CD4-positive, alpha-beta T cell (primary cell): ENCODE measurements at places on chromosomes 2 and 18.

GRCh38 chr2:207357216-207357615, 172.5 kb upstream of the CREB1 start:
- no peak for DNase-seq

DNA sequence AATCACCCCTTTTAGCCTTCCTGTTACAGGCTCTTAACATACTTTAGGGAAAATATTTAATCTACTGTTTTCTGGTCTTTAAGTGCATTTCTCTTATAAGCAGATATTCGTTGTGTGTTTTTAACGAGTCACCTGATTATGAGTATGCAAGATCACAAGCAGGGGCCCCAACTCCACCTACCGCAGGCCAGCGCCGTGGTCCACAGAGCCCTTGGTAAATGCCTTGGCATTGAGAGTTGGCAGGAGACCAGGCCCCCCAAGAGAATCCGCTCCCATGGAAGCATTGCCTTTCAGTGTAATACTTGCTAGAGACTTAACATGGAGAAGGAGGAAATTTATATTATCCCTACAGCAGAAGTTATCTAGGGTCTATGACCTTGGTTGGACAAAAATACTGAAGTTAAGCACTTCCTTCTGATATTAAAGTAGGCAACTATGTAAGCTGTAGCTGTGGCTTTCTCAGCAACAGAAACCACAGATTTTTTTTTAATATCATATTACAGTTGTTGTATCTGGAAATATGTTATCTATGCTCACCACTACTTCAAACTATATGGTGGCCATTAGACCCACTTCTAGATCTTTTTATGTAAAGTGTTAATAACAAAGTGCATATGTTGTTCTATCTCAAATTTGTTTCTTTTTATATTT, 241.8 kb upstream of the MGAT5 start:
- no peak for DNase-seq

DNA sequence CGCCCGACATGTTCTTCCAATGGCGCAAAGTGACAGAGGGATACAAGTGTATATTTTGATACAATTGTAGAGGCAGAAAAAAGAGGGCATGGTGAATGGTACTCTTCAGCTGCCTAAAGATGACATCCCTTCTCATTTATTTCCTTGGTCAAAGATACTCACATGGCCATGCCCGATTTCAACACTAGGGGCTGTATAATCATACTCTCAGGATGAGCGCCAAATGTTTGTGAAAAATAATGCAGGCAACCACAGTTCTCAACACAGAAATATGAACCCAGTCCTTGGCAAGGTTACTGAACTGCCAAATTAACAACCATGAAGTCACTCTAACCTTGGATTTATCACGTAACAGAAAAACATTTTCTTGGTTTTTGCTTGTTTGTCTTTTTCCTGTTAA, 204.4 kb downstream of the CCDC102B start:
- no peak for DNase-seq

GRCh38 chr2:178484245-178485041, 4.2 kb downstream of the PLEKHA3 start:
- DNase-seq: no peak

DNA sequence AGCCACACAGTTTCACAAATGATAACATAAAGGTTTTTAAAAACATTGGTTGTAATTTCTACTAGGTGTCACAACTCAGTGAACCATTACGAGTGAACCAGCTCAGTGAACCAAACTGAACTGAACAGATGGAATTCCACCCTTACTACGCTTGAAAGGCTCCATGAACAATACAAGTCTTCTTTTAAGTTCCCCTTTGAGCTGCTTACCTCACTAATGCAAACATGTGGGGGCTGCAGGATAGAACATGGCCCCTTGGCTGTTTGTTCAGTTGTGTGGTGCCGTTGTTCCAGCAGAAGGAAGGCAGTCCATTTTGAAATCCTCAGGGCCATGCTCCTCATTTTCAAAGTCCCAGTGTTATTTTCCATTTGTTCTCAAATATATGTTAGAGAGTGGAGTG, 30.7 kb upstream of the KLHL14 start:
- DNase-seq: no peak

DNA sequence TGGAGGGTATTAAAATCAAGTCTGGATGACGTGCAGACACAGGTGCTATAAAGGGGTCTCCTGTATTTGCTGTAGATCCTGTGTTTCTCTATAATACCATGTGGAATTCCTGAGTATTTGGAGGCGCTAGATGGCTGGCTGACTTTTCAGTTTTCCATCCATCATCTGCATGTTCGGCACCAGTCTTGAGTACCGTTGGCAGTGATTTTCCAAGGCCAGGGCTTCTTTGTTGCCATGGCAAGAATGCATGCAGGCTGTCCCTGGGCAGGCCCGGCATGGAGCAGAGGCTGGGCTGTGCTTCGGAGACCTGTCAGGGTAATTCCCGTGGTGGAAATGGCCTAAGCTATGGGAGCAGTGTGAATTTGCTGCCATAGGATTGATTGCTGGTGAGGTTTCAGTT, 405.9 kb upstream of the HS6ST1 start:
- no peak for DNase-seq

DNA sequence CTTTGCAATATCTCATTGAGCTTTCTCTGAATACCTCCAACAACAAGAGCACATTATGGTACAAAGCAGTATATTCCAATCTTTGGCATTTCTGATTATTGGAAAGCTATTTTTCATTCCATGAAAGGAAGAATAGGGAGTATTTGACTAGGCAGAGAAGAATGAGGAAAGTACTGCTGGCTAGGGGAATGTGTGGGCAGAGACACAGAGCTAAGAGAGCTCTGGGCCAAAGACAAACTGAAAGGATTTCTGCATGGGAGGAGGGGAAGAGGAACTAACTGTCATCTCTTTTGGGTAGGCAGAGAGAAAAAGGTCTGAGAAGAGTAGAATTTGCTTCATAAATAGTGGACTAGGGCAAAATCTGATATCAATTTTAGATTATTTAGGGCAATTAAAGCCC, 150.8 kb downstream of the CCDC85A start:
- no peak for DNase-seq

DNA sequence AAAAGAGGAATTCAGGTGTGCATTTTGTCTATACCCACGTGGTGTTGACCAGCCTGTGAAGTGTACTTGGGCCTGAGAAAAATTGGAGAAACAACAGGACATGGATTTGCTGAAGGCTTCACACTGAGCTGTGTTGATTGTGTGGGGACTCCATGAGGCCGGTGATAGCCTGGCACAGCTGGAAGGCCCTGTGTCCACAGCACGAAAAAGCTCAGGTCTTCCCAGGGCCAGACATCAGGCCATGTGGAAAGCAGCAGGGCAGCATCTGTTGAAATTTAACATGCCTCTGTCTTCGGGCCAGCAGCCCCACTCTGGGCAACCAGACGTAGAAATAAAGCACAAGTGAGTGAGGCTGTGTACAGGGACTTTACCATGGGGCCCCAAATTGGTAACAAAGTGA, 84.1 kb downstream of the HS6ST1 start:
- DNase-seq: no peak

- no peak for DNase-seq
These were observed 152.9 kb upstream of the NCKAP5 start for GRCh38 chr2:133721118-133721517.

- DNase-seq: no peak
These were observed 337.3 kb downstream of the OSR1 start for GRCh38 chr2:19021100-19021476.

DNA sequence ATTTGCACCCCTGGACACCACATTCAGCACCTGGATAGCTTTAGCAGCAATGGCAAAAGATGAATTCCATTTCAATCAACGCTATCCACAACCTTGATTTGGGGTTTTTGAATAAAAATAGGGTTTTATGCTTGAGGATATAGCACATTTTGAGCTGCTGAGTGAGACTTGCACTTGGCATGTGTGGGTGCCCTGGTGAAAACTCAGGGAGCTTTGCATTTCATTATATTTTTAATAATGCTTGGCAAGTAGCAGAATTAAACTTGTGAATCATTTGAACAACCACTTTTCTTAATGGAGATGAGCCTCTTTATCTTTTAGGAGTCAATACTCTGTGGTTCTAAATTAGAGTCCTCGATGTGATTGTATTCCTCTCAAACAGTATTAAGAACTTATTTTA, 252.4 kb downstream of the PLCL1 start:
- DNase-seq: no peak

GRCh38 chr2:170336408-170336807, 158.5 kb downstream of the MYO3B start:
- no peak for DNase-seq

DNA sequence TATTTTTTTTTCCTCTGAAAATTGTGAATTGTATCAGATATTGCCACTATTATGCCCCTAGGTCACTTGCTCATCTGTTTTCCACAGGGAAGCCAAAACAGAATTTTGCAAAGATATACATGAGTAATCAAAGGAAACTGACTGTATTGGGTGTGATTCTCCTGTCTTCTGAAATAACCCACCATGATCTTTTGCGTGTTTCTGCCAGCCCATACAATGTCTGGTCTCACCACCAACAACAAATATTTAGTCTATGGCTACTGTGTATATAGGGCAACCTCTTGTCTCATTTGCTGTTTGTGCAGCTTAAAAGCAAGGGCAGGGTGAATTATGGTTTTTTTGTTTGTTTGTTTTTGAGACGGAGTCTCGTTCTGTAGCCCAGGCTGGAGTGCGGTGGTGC, 26.5 kb downstream of the EPAS1 start:
- DNase-seq: no peak

GRCh38 chr2:237858294-237859081, 935 bp upstream of the RAMP1 start:
- DNase-seq: no peak

GRCh38 chr2:196318517-196319377, 147.4 kb upstream of the STK17B start:
- no peak for DNase-seq

DNA sequence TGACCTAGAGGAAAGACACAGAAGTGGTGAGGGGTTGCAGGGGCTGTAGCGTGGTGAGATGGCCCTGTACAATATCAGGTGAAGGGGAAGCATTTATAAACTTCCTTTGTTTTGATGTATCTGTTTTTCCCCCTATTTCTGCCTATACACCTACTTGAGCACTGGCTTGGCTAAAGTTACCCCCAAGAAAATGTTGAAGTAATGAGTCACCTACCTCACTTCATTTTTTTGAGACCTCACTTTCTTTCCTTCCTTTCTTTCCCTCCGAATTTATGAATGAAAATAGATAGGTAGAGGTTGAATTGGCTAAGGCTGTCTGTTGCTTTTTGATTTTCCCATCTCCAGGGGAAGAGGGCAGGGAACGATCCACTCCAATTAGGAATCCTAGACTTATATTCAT, 231.1 kb upstream of the EPAS1 start:
- no peak for DNase-seq
